CD14-positive monocyte (primary cell): ENCODE measurements at places on chromosomes 5 and 9.

- DNase-seq, result no peak
These were observed 280.7 kb downstream of the PRELID2 start for GRCh38 chr5:145554399-145554798.

DNA sequence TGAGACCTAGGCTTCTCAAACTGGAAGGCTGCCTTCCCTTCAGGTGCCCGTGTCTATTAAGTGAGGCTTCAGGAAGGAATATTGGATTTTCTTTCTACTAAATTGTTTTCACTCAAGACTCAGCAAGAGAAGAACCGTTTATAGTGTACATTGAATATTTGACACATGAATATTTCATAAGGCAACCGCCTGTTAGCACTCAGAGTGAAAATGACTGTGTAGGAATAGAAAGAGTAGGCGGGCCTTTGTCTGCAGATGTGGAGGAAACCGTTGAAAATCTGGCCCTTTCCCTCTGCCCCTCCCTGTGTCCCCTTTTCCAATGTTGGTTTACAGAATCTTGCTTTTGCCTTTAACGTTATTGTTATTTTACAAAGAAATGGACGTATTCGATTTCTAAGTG, 6.2 kb downstream of the SAP30L start:
- no peak for DNase-seq

DNA sequence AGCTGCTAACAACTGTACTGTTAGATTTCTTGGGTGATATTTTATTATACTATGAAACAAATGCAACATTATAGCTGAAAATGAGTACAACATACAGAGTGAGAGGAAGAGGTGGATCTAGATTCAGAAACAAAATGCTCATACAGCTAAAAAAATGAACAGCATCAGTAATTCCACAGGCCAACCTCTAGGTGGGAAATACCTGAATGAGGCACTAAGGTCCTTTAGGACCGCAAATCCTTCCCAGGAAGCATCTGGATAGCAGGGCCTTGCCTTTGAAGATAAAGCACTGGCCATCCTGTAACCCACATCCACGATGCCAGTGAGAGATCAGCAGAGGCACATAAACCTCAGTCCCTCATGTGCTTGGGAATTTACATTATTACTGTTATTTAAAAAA, 310.8 kb downstream of the YTHDC2 start:
- DNase-seq, result no peak

- DNase-seq, result no peak
These were observed 255.4 kb downstream of the GRIA1 start for GRCh38 chr5:153745778-153746395.

DNA sequence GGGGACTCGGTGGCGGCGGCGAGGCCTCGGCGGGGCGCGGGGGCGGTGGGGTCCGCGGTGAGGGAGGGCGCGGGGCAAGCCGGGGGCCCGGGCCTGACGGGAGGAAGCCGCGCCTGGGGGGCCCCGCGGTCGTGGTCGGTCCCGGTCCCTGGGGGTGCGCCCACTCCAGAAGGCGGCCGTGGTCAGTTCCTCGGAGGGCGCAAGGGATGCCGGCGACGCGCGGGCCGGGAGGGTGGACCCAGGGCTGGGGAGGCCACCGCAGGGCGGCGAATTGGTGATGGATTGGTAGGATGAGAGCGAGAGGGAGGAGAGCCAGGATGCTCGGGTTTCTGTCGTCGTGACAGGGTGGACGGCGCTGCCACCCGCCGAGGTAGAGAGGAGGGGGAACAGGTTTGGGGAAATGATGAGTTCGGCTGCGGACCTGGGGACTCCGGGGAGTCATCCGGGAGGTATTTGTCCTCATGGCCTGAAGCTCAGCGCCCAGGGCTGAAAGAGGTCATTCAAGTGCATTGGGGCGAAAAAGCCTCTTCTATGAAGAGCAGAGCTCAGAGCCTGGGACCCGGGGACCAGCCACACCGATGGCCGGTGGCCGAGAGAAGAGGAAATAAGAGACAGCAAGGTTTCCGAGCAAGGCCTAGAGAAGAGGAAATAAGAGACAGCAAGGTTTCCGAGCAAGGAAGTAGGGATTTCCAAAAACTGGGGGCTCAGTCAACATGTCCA, 557 bp downstream of the GNG10 start:
- DNase-seq, result peak; percentile 30

GRCh38 chr5:142323480-142324135, 1.2 kb downstream of the SPRY4 start:
- DNase-seq, result no peak
